ENCODE measurements at places on chromosomes 1 and 21.
A peak's percentile ranks its signal among the peaks of the same experiment; 100 is the strongest.

DNA sequence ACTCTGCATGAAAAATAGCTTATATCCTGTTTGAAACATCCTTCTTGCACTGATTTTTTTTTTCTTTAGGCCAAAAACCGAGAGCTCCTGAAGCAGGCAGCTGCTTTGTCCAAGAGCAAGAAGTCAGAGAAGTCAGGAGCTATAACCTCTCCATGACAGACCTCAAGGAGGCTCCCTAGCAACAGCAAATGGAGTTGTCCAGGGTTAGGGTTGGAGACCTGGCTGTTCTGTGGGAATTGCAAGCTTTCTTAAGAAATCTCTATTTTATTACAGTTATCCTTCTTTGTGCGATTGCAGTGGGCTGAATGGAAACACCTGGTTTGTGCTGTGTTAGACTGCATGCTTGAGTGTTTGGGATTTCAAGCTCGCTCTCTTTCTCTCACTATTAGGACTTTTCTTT is 12.6 kb upstream of the STX12 start:
- DNase-seq, result no peak

GRCh38 chr1:53981220-53981619 is 35.1 kb downstream of the LRRC42 start:
- no peak for DNase-seq

DNA sequence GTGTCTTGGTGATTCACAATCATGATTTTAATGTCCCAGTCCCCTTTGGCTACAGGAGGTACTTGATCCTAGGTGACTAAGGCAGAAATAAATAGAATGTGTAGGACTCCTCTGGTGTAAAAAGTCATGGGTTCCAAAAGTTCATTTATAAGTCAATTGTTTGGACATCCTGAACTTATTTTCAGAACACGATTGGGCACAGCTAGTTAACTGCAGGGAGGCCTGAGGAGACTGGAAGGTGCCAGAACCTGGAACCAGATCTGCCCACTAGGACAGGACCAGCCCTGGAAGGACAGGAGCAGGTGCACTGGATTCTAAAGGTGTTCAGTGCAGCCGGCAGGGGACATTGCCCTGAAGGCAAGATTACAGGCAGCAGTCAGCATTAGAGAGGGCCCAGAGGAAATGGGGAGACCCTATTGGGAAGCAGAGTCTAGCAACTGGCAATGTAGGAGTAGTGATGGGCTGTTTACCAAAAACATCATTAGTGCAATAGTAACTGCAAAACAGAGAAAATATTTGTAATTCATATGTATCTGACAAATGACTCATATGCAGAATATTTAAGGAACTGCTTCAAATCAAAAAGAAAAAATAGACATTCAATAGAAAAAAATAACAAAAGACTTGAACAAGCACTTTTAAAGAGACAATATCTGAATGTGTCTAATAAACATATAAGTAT is 23.6 kb upstream of the HEATR1 start:
- no peak for DNase-seq

GRCh38 chr1:216034506-216034905 is 388.7 kb downstream of the USH2A start:
- DNase-seq, result no peak

- DNase-seq, result no peak
Observed at GRCh38 chr1:62516600-62516999, 79.8 kb downstream of the USP1 start.

DNA sequence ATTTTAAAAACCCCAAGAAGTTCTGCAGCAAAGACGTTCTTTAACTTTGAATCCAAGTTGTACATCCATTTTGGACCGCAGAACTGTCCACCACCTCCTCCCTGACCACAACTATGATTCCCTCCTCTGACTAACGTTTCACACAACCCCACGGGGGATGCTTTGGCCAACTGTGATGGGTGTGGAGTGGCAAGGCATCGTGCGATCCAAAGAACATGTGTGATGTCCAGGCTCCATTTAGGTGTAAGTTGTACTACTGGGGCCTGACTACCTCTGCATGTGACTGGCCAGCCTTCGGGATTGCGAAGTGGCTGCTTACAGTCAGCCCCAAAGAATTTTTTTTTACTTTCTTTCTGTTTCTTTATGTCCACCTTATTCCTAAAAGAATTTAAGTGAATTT is 6.7 kb downstream of the KCNJ15 start:
- no peak for DNase-seq

DNA sequence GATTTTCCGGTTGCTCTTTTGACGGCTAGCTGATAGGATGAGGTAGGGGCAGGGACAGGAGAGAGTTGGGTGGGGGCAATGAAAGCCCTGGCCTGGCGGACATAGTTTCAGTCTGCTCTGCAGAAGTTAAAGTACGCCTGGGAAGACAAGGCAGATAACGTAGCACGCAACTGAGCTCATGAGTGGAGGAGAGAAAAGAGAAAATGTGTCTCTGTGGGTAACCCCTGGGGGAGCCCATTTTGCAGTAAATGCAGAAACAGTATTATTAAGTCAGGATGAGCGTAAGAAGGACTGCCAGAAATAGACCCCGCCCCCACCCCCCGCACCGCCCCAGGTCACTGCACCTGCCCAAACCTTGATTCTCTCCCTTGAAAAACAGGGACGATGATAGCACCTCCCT is 51.7 kb upstream of the TARBP1 start:
- DNase-seq, result no peak

GRCh38 chr21:16194095-16194787 is 464.5 kb downstream of the USP25 start:
- no peak for DNase-seq

GRCh38 chr1:53890522-53890941 is 935 bp upstream of the YIPF1 start:
- no peak for DNase-seq

DNA sequence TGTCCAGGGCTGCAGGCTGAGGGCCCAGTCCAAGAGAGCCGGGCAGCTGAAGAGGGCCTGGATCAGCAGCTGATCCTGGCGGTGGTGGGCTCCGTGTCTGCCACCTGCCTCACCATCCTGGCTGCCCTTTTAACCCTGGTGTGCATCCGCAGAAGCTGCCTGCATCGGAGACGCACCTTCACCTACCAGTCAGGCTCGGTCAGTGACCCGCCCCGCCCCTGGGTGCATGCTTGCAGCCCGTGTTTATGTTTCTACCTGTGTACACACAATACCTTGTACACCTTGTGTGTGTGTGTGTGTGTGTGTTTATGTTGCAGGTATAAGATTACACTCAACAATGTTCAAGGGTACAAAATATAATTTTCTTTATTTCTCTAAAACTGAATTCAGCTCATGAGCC is 13.0 kb downstream of the TIE1 start:
- DNase-seq, result no peak

DNA sequence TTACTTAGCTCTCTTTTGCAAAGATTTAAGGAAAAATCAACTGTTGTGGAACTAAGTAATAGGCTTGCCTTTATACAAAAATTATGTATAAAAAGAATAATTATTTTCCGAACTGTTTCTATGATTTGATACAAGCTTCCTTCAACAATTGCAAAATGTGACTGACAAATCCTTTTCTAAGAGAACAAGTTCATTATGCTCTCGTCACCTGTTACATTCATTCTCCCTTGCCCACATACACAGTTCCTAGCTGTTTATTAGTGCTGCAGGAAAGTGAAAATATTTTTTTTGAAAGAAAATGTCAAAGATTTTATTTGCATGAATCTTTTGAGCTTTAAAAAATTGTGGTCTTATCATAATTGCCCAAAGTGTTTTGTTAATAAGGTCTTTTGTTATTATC is 466.2 kb downstream of the USP25 start:
- no peak for DNase-seq

DNA sequence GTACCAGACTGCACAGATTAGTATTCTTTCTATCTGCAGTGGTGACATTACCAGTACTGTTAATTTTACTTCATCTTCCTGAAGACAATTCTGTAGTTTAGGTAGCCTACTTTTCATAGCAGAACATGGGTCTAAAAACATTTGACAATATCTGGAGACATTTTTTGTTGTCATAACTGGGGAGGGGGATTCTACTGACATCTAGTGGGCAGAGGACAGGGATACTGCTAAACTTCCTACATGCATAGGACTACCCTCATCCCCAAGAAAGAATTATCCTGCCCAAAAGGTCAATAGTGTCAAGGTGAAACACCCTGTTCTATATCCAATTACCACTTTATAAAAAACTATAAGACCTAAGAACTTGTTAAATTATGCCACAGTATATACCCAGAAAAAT is 3.4 kb upstream of the ARHGAP29 start:
- no peak for DNase-seq

GRCh38 chr1:174912264-174912663 is 87.5 kb upstream of the CACYBP start:
- DNase-seq, result no peak

GRCh38 chr1:75338616-75339483 is 204.7 kb downstream of the LHX8 start:
- no peak for DNase-seq

DNA sequence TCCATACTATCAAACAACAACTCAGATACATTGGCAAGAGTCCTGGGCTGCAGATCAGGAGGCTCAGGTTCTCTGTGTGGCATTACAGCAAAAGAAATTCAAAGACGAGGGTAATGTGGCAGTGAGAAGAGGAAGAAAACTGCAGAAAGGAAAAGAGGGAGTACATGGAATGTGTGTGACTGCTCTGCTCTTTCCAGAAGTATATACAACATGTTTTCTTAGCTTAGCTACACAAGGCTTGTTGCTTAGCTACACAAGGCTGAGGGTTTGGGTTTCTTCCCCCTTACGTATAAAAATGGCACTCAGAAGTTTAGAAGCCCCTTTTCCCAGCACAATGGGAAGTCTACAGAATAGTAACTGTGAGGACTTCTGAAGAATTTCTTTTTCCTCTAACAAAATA is 86.0 kb downstream of the PRRX1 start:
- DNase-seq, result no peak

GRCh38 chr1:6996371-6996770 is 211.1 kb downstream of the CAMTA1 start:
- no peak for DNase-seq

DNA sequence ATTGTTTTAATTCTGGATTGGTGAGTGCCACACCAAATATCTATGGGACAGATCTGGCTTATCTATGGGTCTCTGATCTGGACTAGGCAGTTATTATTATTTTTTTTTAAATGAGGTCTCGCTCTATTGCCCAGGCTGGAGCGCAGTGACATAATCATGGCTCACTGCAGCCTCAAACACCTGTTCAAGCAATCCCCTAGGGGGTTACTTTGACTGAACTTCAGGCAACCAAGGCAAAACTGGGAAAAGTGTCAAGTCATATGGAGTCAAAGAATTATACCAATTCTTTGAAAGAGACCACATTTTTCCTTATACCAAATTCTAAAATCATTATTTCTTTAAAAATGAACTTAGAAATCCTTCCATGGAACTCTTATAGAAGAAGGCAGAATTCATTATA is 129.1 kb upstream of the HOOK1 start:
- DNase-seq, result no peak

DNA sequence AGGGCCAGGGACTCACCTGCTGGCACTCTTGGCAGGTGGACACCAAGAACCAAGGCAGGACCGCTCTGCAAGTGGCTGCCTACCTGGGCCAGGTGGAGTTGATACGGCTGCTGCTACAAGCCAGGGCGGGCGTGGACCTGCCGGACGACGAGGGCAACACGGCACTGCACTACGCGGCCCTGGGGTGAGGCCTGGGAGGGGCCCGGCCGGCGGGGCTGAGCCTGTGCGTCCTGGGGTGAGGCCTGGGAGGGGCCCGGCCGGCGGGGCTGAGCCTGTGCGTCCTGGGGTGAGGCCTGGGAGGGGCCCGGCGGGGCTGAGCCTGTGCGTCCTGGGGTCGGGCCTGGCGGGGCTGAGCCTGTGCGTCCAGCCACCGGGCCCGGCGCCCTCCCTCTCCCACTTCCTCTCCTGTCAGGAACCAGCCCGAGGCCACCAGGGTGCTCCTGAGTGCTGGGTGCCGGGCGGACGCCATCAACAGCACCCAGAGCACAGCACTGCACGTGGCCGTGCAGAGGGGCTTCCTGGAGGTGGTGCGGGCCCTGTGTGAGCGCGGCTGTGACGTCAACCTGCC is 4.6 kb upstream of the MMP23B start:
- DNase-seq, result no peak

DNA sequence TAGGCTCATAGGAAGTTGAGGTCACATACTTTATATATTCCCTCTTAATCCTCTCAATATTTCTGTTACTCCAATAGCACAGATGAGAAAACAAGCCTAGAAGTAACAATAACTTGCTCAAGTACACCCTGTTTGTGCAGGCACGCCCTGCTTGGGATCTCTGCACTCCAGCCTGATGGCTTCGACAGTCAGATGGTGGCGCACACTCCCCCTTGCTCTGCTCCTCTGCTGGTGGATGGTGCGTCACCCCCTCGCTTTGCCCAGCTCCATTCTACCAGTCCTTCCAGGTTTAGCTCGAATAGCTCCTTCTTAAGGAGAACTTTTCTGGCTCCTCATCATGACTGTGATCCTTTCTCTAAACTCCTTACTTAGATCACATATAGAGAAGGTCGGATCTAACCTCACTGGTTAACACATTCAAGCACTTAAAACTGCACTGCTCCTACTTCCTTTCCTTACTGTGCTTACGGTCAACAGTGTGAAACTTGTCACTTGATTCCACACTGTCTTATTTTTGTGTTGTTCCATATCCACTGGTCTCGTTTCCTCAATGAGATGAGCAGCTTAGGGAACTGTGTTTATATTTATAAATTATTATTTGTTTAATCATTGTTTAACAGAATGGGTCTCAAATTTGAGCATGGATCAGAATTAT is 3.0 kb downstream of the TSPAN2 start:
- DNase-seq, result no peak

DNA sequence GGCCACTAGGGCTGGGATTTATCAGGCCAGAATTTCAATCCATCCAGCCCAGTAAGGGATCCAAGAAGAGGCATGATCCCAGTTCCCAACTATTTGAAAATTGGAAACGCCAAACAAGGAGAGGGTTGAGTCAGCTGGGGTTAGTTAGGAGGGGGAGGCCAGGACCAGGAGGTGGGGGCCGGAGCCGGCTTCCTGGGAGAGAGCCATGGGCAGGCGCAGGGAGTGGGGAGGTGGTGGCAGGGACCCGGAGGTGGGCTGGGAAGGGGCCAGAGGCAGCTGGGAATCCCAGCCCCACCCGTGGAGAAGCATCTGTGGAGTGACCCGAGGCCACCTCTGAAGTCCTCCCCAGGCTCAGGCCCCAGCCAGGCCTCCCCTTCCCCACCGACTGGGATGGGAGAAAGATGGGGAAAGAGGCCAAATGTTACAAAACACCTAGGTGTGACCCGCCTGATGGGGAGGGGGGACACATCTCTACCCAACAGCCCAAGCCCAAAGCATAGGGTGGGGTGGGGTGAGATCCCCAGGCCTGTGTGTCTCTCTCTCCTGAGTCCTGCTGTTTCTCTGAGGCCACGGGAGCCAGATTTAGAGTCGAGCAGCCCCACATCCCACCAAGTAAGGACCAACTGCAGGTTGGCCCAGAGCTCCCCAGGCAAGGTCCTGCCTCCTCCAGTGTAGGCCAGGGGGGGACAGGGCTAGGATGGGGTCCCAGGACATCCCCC is 10.1 kb downstream of the HSPG2 start:
- no peak for DNase-seq

DNA sequence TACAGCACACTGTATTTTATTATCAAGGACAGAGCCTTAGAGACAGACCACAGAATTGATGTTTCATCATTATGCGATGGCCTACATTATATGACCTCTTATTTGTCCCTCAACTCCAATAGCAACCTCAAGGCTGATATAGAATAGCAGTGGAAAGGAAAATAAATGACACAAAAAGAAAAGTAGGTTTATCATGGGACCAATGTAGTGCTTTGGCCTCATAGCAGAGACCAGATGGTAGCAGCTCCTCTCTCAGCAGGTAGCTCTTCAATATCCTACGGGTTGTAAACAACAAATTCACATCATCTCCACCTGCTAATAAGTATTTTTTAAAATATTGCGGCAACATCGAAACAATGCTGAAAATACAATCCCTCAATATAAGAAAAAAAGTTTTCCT is 25.2 kb downstream of the ANP32E start:
- DNase-seq, result no peak

- peak; percentile 60 for DNase-seq
Observed at GRCh38 chr1:17011439-17012307, at the start of gene ATP13A2. ATP13A2 (minus strand) TSS chr1:17011928; CDS start chr1:17011738, 190 bp downstream.
